A549 treated with dexamethasone at 1 μM for 4 hours (cell line): ENCODE measurements at places on chromosomes 6 and 20. TPM values are rescaled to one million over a fixed set of nuclear protein-coding genes. Genes with fewer than 3 reads are reported as not detected.

HIVEP2 gene
- 2.5 to 5.3 TPM (median 3.7 TPM) in 5 replicates for total RNA-seq

PANK2 gene
- total RNA-seq = 49.5 to 59.4 TPM (median 54.8 TPM) in 5 replicates

C6orf15 gene
- total RNA-seq = 0.07 TPM in 1 of 5 replicates, not detected in the others

HLA-DQB1 gene
- not detected in 5 replicates for total RNA-seq

MUCL3 gene
- total RNA-seq = 0.06 to 0.15 TPM (median 0.10 TPM) in 5 replicates

DNAAF9 gene
- total RNA-seq = 5.6 to 7.6 TPM (median 6.4 TPM) in 5 replicates

HSPA12B gene
- 0.38 to 0.56 TPM (median 0.47 TPM) in 5 replicates for total RNA-seq

FRK gene
- total RNA-seq = 1.1 to 2.0 TPM (median 1.6 TPM) in 5 replicates

NRSN2 gene
- 49.9 to 65.7 TPM (median 62.6 TPM) in 5 replicates for total RNA-seq
